ENCODE measurements at places on chromosomes 4 and X.

- no peak for DNase-seq
These were observed 327.8 kb downstream of the ARHGAP10 start for GRCh38 chr4:148059617-148060180.

DNA sequence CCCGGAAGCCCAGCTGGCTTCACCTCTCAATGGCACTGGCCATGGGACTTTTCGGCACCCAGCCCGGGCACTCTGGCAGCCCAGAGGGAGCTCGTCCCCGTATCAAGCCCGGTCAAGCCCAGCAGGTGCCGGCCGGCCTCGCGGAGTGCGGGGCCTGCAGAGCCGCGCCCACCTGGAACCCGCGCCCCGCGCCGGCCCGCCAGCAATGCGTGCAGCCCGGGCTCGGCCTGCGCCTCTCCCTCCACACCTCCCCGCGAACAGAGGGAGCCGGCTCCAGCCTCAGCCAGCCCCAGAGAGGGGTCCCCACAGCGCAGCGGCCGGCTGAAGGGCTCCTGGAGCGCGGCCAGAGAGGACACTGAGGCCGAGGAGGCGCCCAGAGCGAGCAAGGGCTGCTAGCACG is 133.6 kb upstream of the FRG1 start:
- DNase-seq, result no peak

DNA sequence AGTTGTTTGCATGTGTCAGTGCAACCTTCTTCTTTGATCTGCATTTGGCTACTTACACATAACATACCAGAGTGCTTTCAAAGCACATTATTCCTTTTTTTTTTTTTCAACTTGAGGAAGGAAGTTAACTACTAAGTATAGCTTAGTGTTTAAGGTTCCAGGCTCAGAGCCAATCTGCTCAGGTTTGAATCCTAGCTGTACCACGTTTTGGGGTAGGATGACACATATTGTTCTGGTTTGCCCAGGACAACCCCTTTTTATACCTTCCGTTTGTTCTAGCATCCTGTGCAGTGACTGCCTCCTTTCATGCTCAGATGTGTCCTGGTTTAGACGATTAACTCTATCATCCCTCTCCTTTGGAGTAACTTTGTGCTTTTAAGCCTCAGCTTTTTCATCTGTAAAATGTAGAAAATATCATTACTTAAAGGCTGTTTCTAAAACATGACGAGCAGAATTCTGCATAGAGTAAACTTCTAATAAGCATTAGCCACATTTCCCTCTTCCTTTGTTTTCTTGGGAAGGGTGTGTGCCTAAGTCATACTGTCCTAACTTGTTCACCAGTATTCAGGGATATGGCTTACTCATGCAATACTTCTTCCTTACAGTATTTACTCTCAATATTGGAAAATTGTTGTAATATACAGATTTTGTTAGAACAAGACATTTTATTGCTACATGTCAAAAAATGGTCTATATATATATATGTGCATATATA is 281.3 kb downstream of the C4orf33 start:
- no peak for DNase-seq

DNA sequence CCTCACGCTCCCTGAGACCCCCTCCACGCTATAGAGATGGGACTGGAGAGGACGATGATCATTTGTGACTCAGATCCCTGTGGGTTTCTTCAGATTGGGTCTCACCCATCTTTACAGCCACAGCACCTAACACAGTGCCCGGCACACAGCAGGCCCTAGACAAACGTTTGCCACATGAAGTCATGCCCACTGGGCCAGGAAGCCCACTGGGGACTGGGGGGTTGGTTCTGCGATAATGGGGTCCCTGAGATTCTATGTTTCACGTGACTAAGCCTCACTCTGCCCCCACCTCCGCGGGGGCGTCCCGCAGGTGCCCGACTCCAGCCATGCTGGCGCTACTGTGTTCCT is 3.8 kb downstream of the SOD3 start:
- DNase-seq, result no peak

- DNase-seq, result no peak
These were observed 84.2 kb downstream of the DKK2 start for GRCh38 chr4:106951891-106952290.

GRCh38 chr4:56874166-56874565 is 33.5 kb upstream of the REST start:
- DNase-seq, result peak; percentile 83

DNA sequence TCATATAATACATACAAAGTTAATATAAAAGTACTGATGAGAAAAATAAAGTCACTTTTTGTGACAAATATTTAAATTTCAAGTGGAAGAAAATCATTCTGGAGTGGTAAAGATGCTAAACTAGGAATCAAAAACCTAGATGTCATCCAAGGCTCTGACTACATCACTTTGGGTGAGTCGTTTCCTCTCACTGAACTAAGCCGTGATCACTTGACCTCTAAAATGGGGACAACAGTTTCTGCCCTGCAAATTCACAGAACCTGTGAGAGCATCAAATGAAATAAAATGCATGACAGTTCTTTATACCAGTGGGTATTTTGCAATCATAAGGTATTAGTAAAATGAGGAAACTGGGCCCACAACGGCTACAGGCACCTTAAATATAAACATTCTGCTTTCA is 63.8 kb downstream of the PRDM5 start:
- no peak for DNase-seq

DNA sequence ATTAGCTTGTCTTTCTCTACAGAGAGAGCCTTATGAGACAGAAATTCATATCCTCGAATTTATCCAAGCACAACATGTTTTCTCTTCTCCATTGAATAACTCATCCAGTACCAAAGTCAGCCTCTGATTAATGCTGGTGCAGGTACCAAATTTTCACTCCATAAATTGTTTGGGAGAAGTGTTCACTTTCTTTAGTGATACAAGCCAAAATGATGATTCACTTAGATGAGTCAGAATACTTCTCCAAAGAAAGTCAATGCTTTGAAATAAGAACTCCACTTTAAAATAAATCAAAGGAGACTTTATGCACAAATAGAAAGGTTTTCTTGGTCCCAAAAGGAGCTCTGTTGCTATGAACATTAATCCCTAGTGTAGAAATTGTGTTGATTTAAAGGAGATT is 60.2 kb downstream of the MAOB start:
- no peak for DNase-seq

GRCh38 chrX:3262901-3263300 is 83.6 kb downstream of the MXRA5 start:
- DNase-seq, result no peak

GRCh38 chr4:81516241-81516640 is 44.5 kb upstream of the RASGEF1B start:
- DNase-seq, result no peak

DNA sequence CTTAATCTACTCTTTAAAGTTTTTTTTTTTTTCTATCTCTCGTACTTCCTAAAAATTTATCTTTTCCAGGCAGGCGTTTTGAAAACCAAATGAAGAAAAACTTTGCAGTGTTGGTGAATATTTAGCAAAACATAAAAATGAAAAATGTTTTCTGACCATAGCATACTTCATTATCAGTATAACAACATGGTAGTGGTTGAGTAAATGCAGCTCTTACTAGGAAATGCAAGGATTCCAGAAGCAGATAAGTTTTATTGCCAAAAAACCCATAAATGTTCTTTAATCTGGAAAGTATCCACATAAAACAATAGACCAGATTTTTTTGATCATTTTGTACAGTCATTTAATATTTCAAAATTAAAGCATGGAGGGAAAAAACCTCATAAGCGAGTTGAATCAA is 136.9 kb upstream of the GUCY1A1 start:
- DNase-seq, result no peak

GRCh38 chrX:53732797-53733196 is 46.3 kb upstream of the HUWE1 start:
- no peak for DNase-seq

DNA sequence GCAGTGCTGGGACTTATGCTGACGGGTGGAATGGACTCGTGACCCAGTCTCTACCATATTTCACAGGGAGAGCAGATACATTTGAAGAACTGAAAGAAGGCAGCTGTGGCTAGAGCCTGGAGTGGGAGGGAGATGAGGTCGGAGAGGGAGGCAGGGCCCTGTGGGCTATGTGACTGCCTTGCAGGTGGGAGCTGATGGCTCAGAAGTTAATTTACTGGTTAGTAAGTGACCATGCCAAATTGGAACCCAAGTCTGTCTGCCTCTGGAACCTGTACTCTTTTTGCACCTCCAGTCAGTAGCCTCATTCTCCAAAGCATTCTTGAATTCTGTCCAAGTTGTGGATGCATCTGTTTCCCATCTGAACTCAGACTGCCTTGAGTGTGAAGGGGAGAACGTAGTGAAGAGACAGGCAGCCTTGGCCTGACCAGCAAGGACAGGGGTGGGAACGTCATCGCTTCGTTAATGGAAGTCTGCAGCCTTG is 92.3 kb downstream of the REPS2 start:
- no peak for DNase-seq

DNA sequence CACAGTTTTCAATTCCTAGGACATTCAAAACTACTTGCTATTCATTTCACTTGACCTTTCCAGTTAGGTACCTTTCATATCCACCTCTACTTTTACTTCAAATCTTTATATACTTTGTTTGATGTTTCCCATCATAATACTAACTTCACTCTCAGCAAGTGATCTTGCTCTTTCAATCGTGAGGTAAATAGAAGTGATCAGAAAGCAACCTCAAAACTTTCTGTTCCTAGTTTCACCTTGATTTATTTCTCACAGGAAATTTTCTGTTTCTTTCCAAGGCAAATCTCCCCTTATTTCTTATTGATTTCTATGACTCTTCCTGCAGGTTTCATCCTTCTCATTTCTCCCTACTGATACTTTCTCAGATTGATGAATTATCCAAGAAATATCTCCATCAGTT is 623.5 kb downstream of the FSTL5 start:
- no peak for DNase-seq

DNA sequence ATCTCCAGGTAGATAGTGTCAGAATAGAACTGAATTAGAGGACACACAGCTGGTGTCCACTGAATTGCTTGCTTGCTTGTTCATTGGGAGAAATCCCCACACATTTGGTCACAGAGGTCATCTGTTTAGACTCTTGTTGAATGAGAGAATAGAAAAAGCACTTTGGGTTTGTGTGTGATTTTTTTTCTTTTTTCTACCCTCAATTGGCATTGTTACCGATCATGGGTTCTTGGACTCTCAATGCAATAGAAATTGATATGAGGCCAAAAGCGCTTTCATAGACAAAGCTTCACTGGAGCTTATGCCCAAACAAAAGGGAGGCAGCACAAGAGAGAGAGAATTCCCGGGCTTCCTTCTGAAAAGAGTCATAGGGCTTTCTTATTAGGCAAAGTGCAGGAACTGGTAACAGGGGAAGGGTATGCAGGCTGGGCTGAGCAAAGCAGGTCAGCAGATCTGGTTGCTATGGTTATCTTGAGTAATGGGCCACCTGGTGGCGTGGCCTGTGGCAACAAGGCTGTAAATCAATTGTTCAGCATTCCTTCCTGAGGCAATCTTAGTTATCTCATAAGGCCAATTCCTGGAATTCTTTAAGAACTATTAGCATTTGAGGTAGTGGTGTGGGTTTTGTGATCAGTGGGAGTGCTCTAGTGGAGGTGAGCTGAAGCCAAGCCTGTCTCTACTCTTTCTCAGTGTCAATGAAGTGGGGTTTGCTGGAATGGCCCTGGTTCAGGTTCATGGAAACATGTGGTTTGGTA is 5.3 kb upstream of the GPR82 start:
- DNase-seq, result no peak

DNA sequence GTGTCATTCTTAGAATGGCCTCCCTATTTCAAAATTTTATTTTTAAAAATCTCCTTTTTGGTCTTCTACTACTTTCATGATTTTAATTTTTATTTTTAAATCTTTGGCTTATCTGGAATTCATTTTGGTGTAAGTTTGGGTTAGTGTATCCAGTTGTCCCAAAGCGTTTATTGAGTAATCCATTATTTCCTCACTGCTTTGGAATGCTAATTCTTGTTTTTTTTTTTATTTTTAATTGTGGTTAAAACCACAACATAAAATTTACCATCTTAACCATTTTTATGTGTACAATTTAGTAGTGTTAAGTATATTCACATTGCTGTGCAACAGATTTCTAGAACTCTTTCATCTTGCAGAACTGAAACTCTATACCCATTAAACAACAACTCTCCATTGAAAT is 8.7 kb downstream of the CITED1 start:
- DNase-seq, result no peak

DNA sequence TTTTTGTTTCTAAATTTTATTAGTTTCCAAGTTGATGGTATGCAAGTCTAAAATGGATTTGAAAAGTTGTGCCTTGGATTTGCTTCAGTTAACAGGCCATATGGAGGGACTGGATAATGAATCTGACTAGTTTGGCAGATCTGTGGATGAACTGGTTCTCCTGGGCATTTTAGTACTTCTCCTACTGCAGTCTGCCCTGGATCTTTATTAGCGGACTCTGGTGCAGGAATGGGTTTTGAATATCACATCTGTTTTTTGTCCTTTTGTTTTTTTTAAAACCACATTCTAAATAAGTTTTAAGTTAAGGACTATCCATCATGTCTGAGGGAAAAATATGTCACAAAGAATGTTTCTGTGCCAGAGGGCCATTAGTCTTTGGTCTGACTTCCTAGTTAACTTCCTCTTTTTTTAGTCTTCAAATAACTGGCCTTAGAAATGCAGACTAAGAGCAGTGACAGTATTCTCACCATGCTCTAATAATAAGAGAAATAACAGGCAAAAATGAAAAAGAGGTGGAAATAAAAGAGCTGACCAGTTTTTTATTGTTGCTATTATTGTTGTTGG is 13.9 kb upstream of the DCK start:
- no peak for DNase-seq

DNA sequence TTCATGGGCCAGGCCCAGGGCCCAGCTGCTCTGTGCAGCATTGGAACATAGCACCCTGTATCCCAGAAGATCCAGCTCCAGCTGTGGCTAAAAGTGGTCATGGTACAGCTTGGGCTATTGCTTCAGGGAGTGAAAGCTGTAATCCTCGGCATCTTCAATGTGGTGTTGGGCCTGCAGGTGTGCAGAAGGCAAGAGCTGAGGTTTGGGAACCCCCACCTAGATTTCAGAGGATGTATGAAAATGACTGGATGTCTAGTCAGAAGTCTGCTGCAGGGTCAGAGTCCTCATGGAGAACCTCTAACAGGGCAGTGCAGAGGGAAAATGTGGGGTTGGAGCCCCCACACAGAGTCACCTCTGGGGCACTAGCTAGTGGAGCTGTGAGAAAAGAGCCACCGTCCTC is 341.7 kb downstream of the PPP3CA start:
- no peak for DNase-seq

DNA sequence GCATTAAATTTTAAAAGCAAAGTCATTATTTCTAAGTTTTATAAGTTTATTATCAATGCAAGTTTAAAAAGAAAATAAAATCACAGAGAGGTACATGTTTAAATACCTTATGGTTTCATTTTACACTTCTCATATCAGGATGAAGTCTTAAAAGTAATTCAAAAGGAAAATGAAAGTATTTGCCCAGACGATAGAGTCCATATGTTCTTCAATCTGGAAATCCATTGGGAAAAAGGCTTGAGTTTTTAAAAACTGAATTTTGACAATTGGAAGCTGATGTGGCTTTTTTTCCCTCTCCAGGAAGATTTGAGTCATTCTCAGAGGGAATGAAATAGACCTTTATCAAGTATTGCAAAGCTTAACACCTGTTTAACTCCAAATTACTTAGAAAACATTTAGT is 37.1 kb downstream of the MAB21L2 start:
- no peak for DNase-seq

Data from NCI-H774 (cell line).